BJ (cell line): ENCODE measurements at places on chromosomes 2 and 18.

DNA sequence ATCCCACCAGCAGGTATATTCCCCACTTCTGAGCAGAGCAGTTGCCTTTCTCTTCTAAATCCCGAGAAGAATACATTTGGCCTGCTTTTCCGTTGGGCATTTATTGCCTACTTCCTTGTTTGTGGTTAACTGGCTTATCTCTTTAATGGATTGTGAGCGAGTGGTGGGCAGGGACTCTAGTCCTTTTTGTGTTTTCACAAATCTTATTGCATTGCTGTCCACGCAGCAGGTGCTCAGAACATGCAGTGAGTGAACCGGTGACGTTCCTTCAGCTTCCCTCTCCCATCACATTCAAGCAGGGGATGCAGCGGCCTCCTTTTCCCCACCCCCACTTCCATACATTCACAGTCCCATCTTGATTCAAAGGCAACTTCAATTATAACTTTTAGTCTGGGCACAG, 28.9 kb upstream of the GAREM2 start:
- DNase-seq = no peak

DNA sequence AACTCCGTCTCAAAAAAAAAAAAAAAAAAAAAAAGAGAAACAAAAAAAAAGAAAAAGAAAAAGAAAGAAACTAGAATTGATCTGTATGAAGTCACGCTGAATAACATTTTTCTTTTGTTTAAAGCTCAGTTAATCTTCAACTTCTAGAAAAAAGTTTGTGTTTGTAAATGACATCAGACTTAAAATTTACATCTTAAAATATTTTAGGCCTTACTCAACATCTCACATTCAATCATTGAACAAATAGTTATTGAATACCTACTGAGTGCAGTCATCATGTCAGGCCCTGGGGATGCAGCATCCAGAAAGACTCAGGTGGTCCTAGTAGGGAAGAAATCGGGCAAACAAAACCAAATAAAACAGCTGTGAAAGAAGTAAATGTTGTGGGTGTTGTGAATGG, 292.3 kb upstream of the FANCL start:
- DNase-seq = no peak

GRCh38 chr2:184780944-184781343, 182.6 kb downstream of the ZNF804A start:
- no peak for DNase-seq

GRCh38 chr2:2188941-2189340, 142.1 kb downstream of the MYT1L start:
- no peak for DNase-seq

- DNase-seq = no peak
Observed at GRCh38 chr18:79875931-79876461, 75.5 kb downstream of the SLC66A2 start.

DNA sequence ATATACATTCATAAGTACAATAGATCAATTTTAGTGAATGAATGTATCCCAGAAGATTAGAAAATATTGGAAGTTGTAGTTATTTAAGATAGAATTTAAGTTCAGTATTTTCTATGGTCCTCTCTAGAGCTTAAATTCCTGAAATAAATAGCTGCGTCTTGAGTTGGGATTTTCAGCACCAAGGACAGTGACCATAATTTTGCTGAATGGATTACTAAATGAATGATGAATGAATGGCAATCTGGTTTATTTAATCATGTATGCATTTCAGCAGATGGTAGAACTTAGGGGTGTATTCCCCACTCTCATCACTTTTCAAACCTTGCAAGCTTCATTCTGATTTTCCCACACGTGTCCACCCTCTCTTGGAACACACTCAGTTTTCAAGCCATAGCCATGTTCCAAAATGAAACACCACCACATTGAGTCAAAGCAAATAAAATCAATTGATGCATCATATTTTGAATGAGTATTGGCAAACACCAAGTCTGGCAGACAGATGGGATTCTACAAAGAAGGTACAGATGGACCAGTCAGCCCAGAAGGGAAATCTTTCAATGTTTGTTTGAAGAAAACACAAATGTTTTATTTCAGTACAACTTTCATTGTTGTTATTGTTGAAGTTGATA, 362.2 kb upstream of the NXPH2 start:
- DNase-seq = no peak

DNA sequence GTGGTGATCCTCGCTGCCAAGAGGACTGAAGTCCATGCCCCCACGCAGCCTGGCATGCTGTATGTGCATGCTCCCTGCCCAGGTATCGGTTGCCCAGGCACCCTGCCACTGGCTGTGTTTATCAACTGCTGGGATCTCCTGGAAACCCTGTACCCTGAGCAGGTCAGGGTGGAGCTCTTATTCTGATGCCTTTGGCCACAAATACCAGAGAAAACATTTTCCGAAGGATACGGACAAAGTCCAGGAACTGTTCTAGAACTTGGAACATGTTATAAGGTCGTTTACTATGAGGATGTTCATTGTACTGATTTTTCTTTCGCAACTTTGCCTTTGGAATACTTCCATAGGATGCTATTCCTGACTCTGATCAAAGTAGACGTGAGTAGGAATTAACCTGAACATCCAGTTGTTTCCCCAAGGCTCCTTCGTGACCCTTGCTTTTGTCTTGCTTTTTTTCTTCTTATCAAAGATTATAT, 55.2 kb downstream of the TMEM17 start:
- no peak for DNase-seq
